Hepatocyte (in vitro differentiated cells): ENCODE measurements at places on chromosomes 2 and 18. TPM values are rescaled to one million over a fixed set of nuclear protein-coding genes. Genes with fewer than 3 reads are reported as not detected.

Gene CPO
- 0.36 TPM in 1 of 2 replicates, not detected in the other for total RNA-seq

Gene KCNF1
- 0.28 and 0.67 TPM in 2 replicates for total RNA-seq

GRCh38 chr18:63169853-63170252 is 149.7 kb downstream of the BCL2 start:
- H3K4me1 ChIP-seq, result no peaks in the 10 kb centered on the region
- no peak overlapping the region for H3K27ac ChIP-seq

GRCh38 chr18:10041180-10041579 is 127.4 kb downstream of the VAPA start:
- peaks cover 21% of the 10 kb centered on the region for H3K4me1 ChIP-seq
- H3K27ac ChIP-seq, result peak overlapping the region; percentile 92
- H3K36me3 ChIP-seq, result no peaks in the 10 kb centered on the region
- H3K4me3 ChIP-seq, result no peak overlapping the region
- no peaks in the 10 kb centered on the region for H3K27me3 ChIP-seq

DNA sequence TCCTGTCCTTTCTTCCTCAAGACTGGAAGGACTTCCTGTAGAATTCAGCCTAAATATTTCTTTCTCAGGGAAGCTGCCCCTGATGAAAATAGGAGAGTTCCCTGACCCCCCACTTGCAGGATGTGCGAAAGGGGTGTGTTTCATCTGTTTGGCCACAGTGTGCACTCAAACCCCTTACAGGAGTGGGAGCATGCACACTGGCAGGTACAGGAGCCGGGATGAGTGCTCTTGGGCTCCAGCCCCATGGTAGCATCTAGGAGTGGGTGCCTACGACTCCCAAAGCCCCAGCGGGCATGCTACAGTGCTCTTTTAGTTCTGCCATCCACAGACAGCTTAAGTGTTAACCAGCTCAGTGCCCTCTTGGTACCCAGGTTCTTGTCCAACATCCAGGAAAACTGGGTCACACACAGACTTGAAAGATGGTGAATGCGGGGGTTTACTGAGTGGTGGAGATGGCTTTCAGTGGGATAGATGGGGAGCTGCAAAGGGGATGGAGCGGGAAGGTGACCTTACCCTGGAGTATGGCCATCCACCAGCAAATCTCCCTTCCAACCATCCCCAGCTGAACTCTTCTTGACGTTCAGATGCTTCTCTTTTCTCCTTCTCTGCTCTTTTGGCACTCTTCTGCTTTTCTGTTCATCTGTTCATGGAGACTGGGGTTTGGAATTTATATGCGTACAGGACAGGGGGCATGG is 295.0 kb upstream of the NCKAP5 start:
- no peaks in the 10 kb centered on the region for H3K36me3 ChIP-seq
- DNase-seq, result no peak
- H3K4me1 ChIP-seq, result no peaks in the 10 kb centered on the region
- no peak overlapping the region for H3K27ac ChIP-seq
- no peaks in the 10 kb centered on the region for H3K27me3 ChIP-seq
- no peak overlapping the region for H3K4me3 ChIP-seq

GRCh38 chr18:72898870-72899269 is 31.1 kb upstream of the NETO1 start:
- H3K4me3 ChIP-seq, result no peak overlapping the region
- no peaks in the 10 kb centered on the region for H3K36me3 ChIP-seq
- no peak for DNase-seq
- no peak overlapping the region for H3K27ac ChIP-seq
- H3K4me1 ChIP-seq, result no peaks in the 10 kb centered on the region

- no peaks in the 10 kb centered on the region for H3K27me3 ChIP-seq
- no peaks in the 10 kb centered on the region for H3K36me3 ChIP-seq
Observed at GRCh38 chr2:40535972-40536371, 84.1 kb upstream of the SLC8A1 start.
